Stimulated activated CD8-positive, alpha-beta memory T cell treated with anti-CD3 and anti-CD28 coated beads, Interleukin-7, amount 100 ng/mL, for 4 hours (primary cell): ENCODE measurements at places on chromosomes 1 and 21.

- DNase-seq, result no peak
Measured at GRCh38 chr1:115265099-115265498, 73.0 kb downstream of the NGF start.

DNA sequence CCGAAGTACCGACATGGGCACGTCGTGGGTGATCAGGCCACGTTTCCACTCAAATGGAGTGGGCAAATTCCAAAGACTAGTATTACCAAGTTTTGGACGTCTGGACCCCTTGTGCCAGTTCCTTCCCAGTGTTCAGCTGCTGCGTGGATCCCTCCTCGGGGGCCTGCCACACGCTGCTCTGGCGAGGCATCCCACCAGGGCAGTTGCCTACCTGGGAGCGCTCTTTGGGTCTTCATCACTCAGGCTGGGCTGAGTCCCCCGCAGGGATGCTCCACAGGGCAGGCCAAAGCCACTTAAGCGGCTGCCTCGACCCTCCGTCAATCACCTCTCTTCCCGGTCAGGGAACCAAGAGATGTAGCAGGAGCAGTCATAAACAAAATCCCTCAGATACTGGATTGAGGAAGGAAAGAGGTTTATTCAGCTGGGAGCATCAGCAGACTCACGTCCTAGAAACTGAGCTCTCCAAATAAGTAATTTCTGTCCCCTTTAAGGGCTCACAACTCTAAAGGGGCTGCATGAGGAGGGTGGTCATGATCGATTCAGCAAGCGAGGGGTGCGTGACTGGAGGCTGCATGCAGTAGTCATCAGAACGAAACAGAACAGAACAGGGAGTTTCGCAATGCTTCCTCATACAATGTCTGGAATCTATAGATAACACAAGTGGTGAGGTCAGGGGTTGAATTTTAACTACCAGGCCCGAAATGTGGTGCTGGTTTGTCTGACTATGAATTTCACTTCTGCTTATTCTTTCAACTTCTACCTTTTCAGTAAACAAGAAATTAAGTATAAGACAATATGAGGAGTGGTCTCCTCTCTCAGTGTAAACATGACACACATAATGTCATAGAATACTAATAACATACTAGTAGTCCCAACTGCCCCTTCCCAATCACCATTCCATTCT is 998.6 kb upstream of the NCAM2 start:
- no peak for DNase-seq

- no peak for DNase-seq
Measured at GRCh38 chr21:45156459-45156858, 82.1 kb downstream of the ADARB1 start.

GRCh38 chr21:21415741-21416140 is 417.5 kb downstream of the NCAM2 start:
- no peak for DNase-seq

- no peak for DNase-seq
Measured at GRCh38 chr21:29555601-29556000, 256.9 kb downstream of the BACH1 start.

GRCh38 chr1:248792342-248792741 is 33.4 kb downstream of the SH3BP5L start:
- no peak for DNase-seq
